Stimulated activated CD8-positive, alpha-beta memory T cell treated with anti-CD3 and anti-CD28 coated beads, Interleukin-4, amount 100 ng/mL, for 48 hours (primary cell): ENCODE measurements at places on chromosomes 2 and 18.
A peak's percentile ranks its signal among the peaks of the same experiment; 100 is the strongest.

DNA sequence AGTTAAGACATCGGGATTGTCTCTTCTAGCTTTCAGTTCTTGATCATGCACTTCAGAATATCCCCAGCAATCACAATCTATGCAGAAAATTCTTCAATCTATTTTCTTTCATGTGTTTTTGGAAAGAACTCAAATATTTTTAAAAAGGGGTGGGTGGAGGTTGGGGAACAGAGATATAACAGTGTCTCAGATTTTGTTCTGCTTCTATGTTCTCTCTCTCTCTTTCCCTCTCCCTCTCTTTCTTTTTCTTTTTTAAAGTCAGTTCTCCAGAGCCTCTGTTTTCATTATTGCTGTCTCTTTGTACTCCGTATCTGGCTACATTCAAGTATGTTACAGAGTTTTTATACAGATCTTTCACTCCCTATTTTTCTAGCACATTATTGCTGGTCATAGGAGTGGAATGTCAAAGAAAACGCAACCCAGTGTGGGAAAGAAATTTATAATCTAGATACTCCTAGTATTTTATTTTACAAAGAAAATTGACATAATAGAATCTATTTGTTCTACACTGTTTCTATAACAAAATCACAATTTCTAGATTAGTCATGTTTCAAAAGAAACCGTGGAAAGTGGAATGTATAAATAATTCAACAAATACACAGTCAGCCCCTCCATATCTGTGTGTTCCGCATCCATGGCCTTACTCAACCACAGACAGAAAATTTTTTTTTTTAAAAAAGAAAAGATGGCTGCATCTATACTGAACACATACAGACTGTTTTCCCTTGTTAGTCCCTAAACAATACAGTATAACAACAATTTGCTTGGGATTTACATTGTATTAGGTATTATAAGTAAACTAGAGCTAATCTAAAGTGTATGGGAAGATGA, 11.2 kb upstream of the NEMP2 start:
- DNase-seq, result no peak

GRCh38 chr2:86224645-86225355, 25.5 kb downstream of the MRPL35 start:
- DNase-seq, result no peak

GRCh38 chr2:224120986-224121385, 81.9 kb upstream of the SERPINE2 start:
- DNase-seq, result no peak

- DNase-seq, result no peak
Measured at GRCh38 chr2:230306474-230306873, 20.5 kb upstream of the SP140L start.

GRCh38 chr2:179422037-179422643, 157.5 kb upstream of the SESTD1 start:
- peak; percentile 71 for DNase-seq

DNA sequence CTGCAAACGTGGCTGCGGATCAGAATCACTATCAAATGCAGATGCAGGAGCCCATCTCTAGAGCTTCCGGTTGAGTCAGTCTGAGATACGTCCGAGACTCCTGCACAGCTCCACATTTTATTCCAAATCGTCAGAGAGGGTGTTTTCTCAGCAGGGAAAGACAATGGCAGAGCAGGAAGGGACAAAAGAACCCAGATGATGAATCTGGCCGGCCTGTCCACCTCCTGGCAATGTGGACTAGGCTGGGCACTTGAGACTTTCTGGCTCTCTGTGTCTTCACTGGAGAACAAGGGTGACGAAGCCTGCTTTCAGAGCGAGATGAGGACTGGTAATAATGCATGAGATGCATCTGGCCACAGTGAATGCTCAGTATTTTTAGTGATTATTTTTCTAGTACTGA, 255.9 kb upstream of the MYT1L start:
- DNase-seq, result no peak

DNA sequence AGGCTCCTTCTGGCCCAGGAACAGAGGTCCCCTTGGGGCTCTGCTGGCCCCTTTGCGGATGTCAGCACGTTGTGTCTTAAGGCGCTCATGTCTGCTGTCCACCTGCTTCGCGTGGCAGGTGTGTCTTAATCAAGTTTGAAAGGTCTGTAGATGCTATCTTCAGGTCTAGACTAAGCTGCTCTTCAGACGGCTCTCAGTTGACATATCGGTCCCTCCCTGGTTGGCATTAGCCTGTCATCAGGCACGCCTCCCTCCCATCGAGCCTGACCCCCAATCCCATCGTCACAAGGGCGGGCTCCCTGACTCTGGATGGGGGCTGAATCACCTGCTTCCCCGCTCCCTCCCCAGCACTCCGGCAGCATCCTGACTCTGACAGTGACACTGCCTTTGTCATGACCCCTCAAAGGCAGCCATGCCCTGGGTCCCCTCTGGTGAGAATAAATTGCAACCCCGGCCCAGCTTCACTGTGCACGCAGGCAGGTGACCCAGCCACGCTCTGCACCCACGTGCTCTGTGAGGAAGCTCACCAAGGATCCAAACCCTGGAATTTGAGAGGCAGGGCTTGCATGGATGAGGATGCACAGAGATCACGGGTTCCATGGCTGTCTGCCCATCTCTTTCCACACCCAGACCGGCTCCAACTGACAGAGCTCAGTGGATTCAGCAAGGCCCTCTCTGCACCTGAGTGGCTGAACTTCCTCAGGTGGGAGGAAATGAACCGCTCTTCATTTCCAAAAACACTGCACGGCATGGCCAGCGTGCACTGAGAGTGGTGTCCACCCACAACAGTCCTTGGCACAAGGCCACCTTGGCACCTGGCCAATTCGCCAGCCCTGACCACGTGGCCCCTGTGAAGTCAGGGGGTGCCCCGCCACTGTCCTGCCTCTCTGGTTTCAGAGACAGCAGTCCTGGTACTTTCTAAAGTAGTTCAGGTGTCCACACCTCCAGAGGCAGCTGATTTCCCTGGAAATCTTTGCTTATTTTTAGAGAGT, 110.2 kb upstream of the GPC1 start:
- no peak for DNase-seq

DNA sequence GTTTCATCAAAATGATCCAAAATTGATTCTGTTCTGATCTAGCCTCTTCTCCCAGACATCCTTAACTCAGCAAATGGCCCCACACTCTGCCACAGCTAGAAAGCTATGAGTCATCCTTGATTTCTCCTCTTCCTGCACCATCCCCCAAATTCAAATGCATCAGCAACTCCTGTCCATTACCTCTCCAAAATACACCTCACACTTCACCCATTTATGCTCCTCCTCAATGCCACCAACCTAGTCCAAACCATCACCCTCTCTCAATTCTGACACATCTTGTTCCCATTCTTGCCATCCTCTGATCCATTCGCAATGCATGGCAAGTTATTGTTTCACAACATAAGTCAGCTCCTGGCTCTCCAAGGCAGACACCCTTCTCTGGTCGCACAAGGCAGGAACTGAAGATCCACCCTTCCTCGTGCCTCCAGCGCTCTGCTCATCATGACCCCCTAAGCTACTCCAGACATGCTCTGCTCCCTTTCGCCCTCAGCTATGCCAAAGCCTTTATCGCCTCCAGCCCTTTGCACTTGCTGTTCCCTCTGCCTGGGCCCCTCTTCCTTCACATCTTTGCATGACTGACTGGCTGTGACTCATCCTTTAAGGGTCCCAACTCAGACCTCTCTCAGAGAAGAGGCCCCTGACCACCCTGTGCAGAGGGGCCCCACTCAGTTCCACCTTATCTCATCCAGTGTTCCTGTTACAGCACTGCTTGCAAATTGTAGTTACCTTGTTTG, 83.6 kb downstream of the MREG start:
- DNase-seq, result no peak

DNA sequence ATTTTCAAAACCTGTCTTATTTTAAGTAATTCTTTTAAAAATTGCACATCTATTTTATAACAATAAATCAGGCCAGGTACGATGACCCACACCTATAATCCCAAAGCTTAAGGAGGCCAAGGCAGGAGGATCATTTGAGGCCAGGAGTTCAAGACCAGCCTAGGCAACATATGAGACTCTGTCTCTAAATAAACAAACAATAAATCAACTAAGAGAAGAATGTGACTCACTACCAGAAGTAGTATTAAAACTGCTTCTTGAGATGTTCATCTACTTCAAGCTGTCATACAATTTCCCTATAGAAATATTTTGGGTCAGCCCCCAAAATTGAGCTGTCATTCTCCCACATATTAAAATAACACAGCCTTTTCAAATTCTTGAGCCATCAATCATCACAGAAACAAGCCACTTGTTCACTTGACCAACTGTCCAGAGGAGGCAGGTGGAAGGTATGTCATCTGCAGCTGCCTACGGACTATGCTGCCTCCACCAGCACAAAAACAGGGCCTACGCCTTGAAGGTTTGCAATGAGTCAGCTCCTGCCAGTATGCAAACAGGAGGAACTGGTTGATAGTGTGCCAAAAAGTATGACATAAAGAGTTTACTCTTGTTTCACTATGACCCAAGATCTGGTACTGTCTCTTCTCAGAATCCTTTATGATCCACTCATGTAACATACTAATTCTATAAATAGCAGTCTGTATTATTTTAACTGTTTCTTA, 33.6 kb downstream of the KIDINS220 start:
- DNase-seq, result peak; percentile 50
